NCI-H1417 treated with DMSO at 0.1 percent for 48 hours (cell line): ENCODE measurements at places on chromosomes 1 and 21.

DNA sequence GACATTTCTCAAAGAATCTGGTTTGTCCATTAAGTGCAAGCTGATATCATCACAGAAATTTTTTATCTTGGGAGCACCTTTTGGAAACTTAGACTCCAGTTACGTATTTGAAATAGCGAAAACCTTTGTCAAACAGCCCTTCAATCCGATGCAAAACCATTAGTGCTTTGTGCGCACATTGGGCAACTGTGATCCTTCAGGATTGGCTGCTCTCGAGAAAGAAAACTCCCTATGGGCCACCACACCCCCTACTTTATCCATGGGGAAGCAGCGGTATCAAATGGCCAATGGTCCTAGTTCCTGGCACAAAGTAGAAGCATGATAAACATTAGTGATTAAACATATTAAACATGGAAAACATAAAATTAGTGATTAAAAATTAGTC is 16.0 kb upstream of the CD55 start:
- DNase-seq = no peak

- DNase-seq = no peak
Observed at GRCh38 chr1:6100861-6101783, 55.4 kb downstream of the KCNAB2 start.

GRCh38 chr1:46637444-46638083 is 21.0 kb upstream of the MOB3C start:
- no peak for DNase-seq

DNA sequence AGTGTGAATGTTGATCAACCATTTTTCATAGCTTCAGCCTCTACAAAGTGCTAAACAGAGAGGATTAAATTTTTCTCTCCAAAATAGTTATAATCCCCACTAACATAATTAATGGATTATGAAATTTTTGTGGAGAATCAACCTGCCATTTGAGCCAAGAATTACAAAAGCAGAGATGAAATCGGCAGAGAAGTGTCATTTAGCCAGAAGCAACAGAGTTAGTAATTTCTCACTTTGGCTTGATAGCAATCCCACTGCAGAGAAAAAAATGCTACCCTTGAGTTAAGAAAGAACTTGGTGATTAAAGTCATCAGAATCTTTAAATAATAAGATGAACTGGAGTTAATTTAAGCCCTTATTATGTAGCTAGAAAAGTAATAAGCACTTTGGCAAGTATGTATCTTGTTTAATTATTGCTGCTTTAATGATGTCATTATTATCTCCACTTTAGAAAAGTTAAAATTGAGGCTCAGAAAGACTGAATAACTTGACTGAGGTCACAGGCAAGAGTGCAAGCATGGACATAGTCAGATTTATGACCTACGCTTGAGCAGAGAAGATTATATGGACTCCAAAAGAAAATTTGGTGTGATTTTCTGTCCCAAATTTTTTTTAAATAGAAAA is 37.3 kb downstream of the RGS4 start:
- no peak for DNase-seq

GRCh38 chr1:31785020-31785946 is 21.1 kb upstream of the ADGRB2 start:
- DNase-seq = no peak

DNA sequence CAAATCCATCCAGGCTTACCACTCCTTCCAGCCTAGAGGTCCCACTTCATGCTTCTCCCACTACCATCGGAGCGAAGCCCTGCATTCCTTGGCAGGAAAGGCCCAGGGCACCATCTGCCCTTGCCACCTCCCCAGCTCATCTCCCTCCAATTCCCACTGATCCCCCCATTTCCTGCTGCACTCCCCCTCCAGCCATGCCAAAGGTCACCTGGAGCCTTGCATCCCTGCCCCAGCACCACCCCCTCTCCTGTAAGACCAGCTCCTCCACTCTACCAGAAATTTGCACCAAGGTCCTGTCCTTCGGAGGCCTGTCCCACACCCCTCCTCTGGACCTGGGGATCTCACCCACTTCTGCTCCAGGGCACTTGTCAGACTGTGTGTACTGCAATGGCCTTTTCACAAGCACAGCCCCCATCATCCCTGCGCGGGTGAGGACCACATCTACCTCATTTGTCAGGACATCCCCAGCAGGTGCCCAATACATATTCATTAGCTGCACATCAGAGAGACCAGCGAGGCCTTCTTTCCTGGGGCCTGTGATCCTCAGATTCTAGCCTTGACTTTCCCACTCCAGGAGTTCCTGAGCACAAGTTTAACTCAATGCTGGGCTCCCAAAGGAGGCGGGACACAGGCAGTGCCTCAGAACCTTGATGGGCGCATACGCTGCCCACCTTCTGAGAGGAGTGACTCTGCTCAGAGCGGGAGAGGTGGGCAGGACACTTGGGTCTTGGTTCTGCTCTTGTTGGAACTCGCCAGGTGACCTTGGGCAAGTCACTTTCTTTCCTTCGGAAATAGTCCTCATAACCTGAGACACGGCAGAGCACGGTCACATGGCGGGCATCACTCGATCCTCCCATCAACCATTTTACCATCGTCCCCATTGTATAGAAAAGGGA is 49.9 kb upstream of the EDN2 start:
- no peak for DNase-seq
